MCF 10A (cell line): ENCODE measurements at places on chromosomes 11 and 22. TPM values are rescaled to one million over a fixed set of nuclear protein-coding genes. Genes with fewer than 3 reads are reported as not detected.

- H3K27me3 ChIP-seq = peaks cover 36% of the 10 kb centered on the region
- H3K4me1 ChIP-seq = no peaks in the 10 kb centered on the region
- no peak overlapping the region for H3K4me3 ChIP-seq
- H3K27ac ChIP-seq = no peak overlapping the region
These were observed 55.4 kb upstream of the NECTIN1 start for GRCh38 chr11:119784421-119784820.

DNA sequence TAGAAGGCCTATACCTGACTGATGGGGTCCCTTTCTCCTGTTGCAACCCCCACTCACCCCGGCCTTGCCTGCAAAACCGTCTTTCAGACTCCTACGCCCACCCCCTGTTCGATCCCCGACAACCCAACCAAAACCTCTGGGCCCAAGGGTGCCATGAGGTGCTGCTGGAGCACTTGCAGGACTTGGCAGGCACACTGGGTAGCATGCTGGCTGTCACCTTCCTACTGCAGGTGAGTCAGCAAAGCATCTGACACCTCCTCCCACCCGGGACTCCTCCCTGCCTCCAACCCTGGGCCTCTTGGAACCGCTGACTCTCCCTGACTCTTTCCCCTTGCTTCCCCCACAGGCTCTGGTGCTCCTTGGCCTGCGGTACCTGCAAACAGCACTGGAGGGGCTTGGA is 1.2 kb downstream of the ROM1 start:
- peak overlapping the region; percentile 57 for H3K27ac ChIP-seq
- H3K4me1 ChIP-seq = peaks cover 10% of the 10 kb centered on the region
- no peaks in the 10 kb centered on the region for H3K27me3 ChIP-seq

DNA sequence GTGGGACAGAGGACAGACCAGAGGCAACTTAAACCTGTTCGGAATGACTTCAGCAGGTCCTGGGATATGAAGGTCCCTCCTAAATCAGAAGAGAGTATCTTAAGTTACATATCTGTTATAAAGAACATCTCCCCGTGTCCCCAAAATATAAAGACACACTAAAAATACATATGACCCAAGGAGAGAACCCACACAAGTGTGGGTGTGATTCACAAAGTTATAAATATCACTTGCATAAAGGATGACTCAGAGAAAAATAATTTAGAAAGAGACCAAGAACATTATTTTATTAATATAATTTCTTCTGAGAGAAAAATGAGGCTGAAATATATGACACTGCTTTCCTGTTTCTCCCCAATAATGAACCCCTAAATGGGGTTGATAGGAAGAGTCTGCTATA is 14.2 kb downstream of the OR5B21 start:
- H3K4me3 ChIP-seq = no peak overlapping the region
- H3K4me1 ChIP-seq = peaks cover 13% of the 10 kb centered on the region
- no peak for DNase-seq
- no peak overlapping the region for H3K27ac ChIP-seq
- no peaks in the 10 kb centered on the region for H3K27me3 ChIP-seq

Gene NCF4
- not detected in 2 replicates for total RNA-seq
